ENCODE measurements at places on chromosomes 12 and 14. TPM values are rescaled to one million over a fixed set of nuclear protein-coding genes. Genes with fewer than 3 reads are reported as not detected.

The ARMH4 gene
- total RNA-seq, result 1.3 TPM

The GLTP gene
- 66.7 TPM for total RNA-seq

The DBX2 gene
- total RNA-seq, result not detected

The MYO1H gene
- total RNA-seq, result not detected

The PPP2R3C gene
- 37.7 TPM for total RNA-seq

The METTL17 gene
- total RNA-seq, result 48.1 TPM

The NTF3 gene
- 0.19 TPM for total RNA-seq

The GPRC5D gene
- not detected for total RNA-seq

The LRTM2 gene
- total RNA-seq, result 0.10 TPM

The CLEC4D gene
- total RNA-seq, result not detected

The NELL2 gene
- not detected for total RNA-seq

The PZP gene
- 0.98 TPM for total RNA-seq

The AQP5 gene
- not detected for total RNA-seq

The ARHGDIB gene
- total RNA-seq, result 636 TPM

The KLRK1 gene
- not detected for total RNA-seq

The SLC39A5 gene
- total RNA-seq, result not detected

The SPIC gene
- not detected for total RNA-seq

The PPM1H gene
- 4.3 TPM for total RNA-seq

The KCNH3 gene
- total RNA-seq, result not detected

The SLC7A7 gene
- total RNA-seq, result 6.9 TPM

The HVCN1 gene
- total RNA-seq, result 2.9 TPM

The ESRRB gene
- not detected for total RNA-seq

The KERA gene
- not detected for total RNA-seq

The HOXC11 gene
- not detected for total RNA-seq

The PARPBP gene
- total RNA-seq, result 14.0 TPM

The LBHD2 gene
- total RNA-seq, result not detected

The OR4E2 gene
- total RNA-seq, result not detected

The ABCD2 gene
- total RNA-seq, result not detected
